Peyer's patch (tissue), 4 donors: ENCODE measurements at places on chromosomes 3 and 15.

DNA sequence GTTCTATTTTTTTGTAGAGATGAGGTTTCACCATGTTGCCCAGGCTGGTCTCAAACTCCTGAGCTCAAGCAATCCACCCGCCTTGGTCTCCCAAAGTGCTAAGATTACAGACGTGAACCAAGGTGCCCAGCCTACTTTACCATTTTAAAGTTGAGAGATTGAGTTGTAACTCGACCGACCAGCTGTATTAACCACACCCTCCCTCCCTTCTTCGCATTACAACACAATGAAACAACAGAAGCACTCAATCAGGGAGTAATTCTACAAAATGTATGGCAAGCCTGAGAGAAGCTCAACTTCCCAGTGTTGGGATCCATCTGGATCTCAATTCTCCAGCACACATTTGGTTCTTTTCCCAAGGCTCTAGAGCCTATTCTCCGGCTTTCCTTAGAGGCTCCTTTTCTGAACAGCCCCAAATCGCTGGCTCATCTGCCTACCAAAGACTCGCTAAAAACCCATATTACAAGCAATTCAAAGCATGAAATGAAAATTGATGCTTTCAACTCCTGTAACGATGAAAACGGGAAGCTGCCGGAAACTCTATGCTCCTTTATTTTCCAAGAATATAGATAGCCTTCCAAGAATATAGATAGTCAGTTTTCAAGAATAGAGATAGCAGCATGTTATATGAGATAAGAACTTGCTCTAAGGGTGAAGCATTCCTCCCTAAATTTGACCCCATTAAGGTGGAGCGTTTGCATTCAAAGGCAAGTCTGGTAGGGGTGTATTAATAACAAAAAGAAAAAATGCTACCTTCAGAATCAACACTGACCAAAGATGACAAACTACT is 450.9 kb downstream of the MAGI1 start:
- DNase-seq: no peak

DNA sequence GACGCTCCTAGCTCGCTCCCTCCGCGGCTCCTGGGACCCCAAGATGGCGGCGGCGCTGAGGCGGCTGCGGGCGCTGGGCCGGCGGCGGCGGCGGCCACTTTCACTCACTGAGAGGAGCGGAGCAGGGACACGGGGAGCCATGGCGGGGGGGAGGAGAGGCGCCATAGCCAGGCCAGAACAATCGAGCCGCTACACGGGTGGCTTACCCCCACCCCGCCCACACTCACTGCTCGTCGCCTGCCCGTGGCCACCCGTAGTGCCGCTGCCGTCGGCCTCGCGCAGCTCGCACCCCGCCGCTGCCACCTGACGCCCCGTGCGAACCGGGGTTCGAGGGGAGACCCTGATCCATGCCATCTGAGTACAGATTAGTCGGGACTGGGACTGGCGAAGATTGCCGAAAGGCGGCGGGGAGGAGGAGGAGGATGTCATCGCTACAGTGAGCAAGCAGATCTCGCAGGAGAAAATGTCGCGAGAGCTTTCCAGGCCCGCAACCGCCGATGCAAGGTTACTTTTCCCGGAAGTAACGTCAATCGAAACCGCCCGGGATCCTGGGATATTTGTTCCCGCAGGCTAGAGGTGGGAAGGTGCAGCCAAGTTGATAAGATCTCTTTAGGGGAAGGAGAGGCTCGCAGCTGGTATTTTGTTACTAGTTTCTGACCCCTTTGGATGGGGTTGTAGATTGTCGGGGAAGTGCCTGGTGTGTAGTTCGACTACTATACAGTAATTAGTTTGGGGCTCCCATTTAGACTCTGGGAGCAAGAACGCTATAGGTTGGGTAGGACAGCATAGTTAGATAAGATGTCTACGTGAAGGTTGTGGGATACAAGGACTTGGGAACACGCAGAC is at the start of gene INO80:
Gene INO80 (minus strand): TSS at position 165 of the 846 bp plus-strand sequence. CDS start 19,970 bp downstream, outside the sequence.
- peak; percentile 97 for DNase-seq

- no peak for DNase-seq
These were observed 6.0 kb downstream of the GHRL start for GRCh38 chr3:10286596-10287295.

- no peak for DNase-seq
These were observed 27.6 kb downstream of the GPR176 start for GRCh38 chr15:39892418-39892817.

- DNase-seq: peak; percentile 61
These were observed 18.3 kb upstream of the NTRK3 start for GRCh38 chr15:88274553-88275460.

DNA sequence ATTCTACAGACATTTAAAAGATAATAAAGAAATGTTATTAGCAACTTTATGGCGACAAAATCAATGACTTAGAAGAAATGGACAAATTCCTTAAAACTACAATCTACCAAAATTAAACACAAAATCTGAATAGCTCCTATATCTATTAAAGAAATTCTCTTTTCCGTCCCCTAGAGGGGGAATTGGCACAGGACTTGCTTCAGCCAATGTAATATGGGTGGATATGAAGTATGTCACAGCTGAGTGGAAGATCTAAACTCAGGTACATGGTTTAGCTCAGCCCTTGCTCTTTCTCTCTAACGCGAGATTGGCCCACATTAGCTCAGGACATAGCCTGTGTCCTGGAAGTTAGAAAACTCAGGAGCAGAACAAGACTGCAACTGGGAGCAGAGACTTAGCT is 79.3 kb downstream of the DNAH12 start:
- no peak for DNase-seq

DNA sequence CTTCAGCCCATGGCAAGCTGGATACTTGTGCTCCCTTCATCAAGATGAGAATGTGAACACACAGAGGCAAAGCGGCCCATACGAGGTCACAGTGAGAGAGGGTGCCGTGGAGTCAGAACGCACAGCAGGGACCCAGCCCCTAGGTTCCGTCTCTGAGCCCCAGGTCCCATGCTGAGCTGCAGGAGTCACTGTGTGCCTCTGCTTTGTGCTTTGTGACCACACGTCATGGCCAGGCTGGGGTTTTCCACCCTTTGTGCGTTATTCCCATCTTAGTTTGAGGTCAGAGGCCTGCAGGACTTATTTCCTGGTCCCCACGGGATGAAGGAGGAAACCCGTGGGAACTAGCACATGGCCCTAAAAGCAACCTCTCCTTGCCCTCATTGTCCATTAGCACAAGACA is 140.3 kb downstream of the TJP1 start:
- DNase-seq: no peak

DNA sequence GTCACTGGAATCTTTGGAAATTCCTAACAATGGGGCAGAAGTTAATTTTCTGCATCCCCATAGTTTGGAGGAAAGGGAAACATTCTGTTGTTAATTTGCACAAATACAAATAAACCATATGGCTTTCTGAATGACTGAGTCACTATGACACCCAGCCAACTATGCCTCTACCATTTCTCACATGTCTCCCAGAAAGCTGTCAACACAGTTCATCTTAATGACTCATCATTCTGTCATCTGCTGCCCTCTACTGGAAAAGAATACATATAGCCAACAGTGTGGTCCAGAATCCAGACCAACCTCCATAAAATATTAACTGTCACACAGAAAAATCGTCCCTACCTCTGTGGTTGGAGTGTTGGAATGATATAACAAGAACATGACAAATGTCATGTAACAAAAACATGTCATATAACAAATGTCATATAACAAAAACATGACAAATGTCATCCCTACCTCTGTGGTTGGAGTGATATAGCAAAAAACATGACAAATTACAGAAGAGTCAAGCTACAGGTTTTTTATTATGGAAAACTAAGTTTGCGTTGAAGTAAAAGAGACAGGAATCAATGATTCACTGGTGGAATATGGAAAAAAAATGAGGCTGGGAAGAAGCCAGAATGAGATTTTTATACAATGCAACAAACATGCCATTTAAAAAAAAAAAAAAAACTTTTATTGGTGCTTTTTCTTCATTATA is 47.7 kb upstream of the GYG1 start:
- no peak for DNase-seq
